ENCODE measurements at places on chromosomes 13 and 19.

GRCh38 chr19:11223200-11223599 is 16.2 kb upstream of the ANGPTL8 start:
- DNase-seq: no peak

DNA sequence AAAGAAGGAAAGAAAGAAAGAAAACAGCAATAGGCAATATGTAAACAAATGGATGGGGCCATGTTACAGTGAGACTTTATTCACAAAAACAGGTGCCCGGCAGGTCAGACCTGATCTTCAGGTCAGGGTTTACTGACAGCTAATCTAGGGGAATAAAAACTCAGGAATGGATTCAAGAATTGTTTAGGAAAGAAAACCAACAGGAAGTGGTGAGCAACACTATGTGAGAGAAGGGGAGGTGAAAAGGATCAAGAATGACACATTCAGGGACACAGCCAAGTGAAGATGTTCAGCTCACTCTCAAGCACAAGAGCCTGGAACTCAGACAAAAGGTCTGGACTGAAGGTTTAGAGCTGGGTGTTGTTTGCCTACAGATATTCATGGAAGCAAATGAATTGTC is 244.5 kb downstream of the EFNB2 start:
- no peak for DNase-seq

GRCh38 chr13:108377646-108378206 is 108.2 kb downstream of the TNFSF13B start:
- no peak for DNase-seq

DNA sequence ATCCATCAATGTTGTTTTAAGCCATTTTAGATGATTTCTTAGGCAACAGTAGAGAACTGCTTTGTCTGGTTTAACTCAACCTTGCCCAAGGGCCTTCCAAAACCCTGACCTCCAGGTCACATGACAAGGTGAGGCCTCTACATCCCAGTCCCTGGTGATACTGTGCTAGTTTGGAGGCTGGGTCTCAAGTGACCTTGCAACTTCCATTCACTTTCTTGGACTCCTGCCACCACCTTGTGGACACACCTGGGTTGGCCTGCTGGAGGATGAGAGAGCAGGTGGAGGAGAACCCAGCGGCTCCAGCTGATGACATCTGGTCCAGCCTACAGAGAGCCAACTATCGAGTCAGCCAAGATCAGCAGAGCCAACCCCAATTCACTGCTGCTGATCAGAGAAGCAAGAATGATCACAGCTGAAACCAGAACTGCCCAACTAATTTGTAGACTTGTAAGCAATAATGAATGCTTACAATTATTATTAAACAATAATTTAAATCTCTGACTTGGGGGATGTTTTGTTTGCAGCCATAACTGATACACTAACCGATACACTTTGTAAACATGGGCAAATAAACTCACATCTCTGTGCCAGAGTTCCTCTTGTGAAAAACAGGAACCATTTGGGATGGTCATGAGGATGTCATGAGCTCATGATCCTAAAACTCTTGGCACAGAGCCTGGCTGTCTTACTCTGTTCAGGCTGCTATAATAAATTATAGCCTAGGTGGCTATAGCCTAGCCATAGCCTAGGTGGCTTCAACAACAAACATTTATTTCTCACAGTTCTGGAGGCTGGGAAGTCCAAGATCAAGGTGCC is 11.5 kb downstream of the FAM187B start:
- no peak for DNase-seq

GRCh38 chr19:18399008-18399407 is 1.6 kb upstream of the LRRC25 start:
- DNase-seq: no peak

DNA sequence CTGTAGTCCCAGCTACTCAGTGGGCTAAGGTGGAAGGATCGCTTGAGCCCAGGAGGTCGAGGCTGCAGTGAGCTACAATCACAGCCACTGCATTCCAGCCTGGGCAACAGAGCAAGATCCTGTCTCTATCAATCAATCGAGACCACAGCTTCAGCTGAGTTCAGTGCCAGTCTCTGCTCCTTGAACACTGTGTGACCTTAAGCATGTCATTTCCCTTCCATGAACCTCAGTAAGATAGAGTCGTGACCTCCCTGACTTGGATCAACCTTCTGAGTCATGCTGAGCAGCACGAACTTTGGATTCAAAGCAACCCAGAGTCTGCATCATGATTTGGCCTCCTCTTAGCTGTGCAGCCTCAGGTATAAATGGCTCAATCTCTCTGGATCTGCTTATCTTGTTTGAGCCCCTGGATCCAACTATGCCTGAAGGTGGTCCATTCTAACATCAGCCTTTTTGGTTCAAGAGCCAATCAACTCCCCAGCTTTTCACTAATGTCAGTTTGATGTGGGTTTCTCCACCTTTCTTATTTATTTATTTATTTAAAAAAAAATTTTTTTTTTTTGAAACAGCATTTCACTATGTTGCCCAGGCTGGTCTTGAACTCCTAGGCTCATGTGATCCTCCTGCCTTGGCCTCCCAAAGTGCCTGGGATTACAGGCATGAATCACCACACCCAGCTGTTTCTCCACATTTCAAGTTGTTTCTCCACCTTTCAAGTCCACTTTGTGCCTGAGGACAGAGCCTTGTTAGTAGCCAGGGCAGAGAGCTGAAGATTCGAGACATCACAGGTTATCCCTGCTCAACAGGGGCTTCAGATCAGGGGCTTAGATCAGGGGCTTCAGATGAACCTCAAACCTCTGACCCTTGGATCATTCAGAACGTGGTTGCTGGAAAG is 26.4 kb downstream of the PTPRS start:
- no peak for DNase-seq

GRCh38 chr13:50267917-50268316 is 252.7 kb downstream of the KCNRG start:
- no peak for DNase-seq

GRCh38 chr19:51714848-51715247 is 8.9 kb downstream of the HAS1 start:
- no peak for DNase-seq
